ENCODE measurements at places on chromosomes 7 and 10.

GRCh38 chr7:51265066-51265907, 51.3 kb downstream of the COBL start:
- DNase-seq = no peak

DNA sequence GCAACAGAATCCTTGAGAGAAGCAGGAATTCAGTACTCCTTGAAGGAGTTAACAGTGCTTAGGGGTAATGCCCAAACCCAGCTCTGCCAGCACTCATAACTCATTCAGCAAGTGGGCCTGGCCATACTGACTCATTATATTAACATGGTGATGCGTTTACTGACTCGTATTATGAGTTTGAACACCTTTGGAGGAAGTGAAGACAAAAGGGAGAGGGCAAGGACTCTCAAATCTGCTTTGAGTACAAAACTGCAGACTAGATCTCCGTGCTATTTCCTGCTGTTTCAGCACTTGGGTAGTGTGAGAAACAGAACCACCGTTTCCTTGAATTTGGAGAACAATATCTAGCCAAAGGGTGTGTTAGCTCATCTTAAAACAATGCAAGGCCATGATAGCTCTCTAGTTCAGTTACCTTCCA, 30.8 kb downstream of the SLC16A9 start:
- no peak for DNase-seq

GRCh38 chr10:114100848-114101741, 57.4 kb downstream of the ADRB1 start:
- peak; percentile 49 for DNase-seq

DNA sequence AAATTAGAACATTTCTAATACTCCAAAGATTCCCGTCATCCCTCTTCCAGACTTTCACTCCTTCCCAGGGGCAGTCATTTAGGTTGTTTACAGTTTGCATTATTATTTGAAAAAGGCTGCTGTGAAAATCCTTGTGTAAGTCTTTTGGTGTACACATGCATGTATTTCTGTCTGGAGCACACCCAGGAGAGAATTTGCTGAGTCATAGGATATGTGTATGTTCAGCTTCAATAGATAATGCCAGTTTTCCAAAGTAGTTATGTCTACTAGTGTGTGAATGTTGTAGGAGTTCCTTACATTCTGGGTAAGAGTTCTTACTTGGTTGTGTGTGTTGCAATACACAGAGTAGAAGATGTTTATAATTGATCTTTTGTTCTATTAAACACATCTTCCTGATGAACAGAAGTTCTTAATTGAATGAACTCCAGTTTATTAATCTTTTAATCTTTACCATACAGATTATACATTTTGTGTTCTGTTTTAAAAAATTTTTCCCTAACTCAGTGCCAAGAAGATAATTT, 25.3 kb downstream of the CROT start:
- no peak for DNase-seq

DNA sequence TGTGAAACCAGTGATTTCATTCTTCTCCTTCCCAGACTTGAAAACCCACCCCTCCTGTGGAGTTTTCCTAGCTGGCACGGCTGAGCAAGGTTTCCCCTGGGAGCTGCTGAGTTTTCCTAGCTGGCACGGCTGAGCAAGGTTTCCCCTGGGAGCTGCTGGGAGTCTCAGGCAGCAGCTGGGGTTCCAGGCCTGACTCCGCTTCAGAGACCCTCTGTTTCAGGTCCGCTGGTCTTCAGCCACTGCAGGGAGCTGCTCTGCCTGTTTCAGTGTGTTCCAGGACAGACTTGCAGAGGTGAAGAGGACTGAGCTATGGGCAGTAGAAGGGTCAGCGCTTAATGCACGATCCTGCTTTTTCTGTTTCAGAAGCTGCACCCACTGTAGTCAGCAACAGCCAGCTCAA, 104.9 kb downstream of the XRCC2 start:
- no peak for DNase-seq

- DNase-seq = no peak
Observed at GRCh38 chr10:104487794-104488438, 134.3 kb downstream of the CFAP58 start.

- no peak for DNase-seq
Observed at GRCh38 chr7:149720372-149721083, 52.9 kb downstream of the ZNF467 start.

DNA sequence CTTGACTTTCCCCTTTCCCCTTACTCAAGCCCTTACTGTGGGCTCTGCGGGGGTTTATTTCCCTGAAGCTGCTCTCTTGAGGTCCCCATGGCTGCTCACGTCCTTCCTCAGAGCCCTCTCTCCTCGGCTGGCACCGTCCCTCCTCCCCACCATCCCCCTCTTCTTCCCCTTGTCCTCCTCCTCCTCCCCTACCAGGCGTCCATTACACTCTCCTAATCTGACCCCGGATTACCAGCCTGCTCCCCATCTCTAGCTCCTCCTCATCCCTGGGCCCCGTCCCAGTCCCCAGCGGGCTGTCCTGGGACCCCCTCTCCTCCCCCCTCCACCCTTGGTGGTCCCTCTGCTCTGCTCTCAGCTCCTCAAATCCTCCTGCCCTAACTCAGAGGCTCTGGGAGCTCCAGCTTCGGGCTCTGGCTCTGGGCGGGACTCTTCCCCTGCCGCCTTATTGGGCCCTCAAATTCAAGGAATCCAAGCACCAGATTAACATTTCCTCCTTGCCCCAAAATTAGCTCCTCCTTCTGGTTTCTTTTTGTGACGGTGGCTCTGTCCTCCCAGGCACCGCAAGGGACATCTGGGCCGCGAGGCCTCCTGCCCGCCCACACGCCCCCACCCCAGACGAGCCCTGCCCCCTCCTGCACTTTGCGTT, 48.5 kb upstream of the LEP start:
- no peak for DNase-seq

DNA sequence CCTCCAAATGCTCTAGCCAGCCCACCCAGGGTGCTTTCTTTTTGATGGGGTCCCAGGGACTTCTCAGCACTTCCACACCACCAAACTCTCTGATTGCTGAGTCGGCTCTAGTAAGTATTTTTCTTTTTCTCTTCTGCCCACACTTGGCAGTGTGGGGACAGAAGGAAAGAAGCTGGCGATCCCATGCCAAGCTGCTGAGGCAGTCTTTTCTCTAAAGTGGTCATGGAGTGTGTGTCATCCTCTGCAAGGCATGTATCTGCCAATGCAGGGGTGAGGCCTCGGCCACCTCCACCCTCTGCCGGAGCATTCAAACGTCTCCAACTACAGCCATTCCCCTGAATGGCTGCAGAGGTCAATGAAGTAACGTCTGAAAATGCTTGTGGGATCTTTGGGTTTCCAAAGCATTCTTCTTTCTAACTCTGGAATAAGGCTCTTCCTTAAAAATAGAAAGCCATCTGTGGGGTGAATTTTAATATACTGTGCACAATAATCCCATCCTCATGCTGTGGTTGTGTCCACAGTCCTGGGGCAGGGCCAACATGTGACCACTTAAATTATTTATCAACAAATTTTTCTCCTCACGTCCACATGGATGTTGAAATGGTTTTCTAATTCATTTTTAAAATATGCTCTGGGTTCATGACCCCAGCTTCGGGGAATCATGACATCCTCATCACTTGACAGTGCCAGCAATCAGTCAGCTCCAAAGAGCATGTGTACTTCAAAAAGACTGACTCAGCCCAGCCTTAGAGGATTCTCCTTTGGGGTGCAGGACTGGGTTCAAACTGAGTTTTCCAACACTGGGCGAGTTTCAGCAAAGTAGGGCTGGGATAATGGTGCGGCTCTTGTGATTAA, 171.3 kb upstream of the ITGB1 start:
- no peak for DNase-seq

DNA sequence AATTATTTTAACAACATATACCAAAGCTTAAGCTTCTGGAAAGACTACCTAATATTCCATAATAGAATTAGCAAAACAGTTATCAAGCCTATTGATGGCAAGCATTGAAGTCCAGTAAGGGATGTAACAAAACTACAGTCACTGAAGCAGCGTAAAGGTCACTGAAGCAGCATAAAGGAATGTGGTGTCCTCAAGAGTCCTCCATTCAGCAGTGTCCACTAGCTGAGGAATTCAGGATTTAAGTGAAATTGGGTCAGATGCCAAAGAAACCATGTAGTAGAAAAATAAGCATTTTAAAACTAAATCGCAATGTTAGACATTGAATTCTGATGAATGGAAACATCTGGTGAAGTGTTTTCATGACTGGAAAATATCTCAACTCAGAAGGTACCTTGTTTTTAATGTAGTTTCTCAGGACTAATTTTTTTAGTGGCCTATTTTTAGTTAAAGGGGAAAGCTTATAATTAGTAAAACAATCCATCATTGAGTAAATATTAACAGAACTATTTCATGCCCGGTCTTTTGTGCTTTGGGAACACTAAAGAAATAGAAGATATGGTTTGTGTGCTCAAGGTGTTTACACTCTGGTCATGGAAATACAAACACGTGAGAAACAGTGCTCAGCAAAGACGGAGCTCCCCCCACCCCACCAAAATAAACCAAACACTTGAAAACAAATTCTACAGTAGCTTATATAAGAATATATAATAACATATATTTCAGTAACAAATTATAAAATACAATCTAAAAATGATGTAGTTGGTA, 121.4 kb downstream of the CDK14 start:
- no peak for DNase-seq

DNA sequence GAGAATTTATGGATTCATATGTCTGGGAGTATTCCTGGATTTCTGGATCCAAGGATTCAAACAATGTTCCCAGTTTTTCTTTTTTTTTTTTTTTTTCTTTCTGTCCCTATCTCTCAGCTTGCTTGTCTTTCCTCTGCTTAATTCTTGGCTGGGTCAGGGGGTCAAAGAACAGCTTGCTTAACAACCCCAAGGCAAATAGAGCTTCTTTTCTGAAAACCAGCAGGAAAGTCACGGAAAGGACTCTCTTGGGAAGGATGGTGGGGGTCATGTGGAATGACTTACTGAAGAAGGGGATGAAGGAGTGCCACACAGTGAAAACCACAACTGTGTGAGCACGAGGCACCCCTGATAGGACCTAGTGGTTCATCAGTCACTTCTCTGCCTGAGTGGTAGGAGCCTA, 36.1 kb downstream of the GRK5 start:
- no peak for DNase-seq

GRCh38 chr10:79237454-79238157, 109.7 kb upstream of the PPIF start:
- no peak for DNase-seq

DNA sequence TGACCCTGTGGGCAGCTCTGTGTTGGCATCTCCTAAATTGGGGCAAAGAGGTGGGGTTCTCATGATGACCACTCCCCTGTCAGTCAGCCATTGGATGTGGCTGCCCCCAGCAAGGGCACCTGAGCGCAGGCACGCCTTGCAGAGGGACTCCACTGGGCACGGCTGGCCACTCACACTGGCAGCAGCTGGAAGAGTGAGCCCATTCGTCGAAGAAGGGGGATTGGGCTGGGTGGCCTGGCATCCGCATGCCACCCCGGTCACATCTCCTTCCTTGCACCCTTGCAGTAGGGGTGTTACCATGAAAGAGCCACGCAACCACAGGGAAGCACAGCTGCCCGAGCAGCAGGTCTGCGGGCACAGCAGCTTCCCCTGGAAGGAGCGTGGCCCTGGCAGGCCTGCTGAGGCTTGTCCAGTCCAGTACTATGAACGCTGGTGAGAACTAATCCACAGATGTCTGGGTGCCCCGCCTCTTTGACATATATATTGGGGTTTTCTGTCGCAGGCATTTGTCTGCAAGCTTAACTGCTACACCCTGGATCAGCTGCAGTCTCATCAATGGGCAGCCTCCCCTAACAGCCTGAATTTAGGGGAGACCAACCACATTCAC, 25.7 kb upstream of the GRB10 start:
- no peak for DNase-seq

GRCh38 chr7:91033574-91033973, 230.7 kb upstream of the FZD1 start:
- no peak for DNase-seq

DNA sequence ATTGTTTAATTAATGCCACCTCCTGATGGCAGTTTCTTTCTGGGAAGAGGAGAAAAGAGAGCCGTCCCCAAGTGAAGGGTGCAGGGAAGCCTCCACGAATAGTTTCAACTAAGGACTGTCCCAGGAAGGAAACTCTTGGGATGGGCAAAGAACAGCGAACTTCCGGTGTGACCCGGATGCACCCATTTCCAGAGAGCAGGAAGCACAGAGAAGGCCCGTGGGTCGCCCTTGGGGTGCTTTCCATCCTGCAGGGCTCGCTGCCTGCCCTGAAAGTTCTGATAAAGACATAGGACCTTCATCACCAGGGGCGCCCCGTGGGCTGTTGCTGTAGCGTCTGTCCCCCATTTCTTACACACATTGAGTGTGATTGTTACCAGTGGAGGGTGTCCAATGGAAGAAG, 27.0 kb downstream of the GTF2I start:
- no peak for DNase-seq

GRCh38 chr7:158740013-158740656, 35.5 kb upstream of the NCAPG2 start:
- DNase-seq = peak; percentile 43

DNA sequence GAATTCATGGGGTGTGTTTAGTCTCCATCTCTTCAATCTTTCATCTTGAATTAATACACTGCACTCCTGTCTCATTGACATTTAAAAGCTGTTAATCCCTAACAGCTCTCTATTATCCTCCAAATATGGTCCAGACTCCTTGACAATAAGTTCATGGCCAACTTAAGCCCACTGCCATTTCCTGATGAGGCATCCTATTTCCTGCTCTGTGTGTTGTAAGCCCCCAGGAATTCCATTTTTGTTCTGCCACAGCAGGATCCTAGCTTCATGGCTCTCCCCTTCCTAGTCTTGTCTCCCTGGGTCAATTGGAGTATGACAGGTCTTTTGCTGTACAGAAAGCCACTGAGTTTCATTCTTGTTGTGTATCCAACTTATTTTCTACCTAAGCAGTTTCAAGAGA, 218.8 kb downstream of the OTUD1 start:
- DNase-seq = no peak

- no peak for DNase-seq
Observed at GRCh38 chr7:55523366-55523765, 48.9 kb downstream of the VOPP1 start.

DNA sequence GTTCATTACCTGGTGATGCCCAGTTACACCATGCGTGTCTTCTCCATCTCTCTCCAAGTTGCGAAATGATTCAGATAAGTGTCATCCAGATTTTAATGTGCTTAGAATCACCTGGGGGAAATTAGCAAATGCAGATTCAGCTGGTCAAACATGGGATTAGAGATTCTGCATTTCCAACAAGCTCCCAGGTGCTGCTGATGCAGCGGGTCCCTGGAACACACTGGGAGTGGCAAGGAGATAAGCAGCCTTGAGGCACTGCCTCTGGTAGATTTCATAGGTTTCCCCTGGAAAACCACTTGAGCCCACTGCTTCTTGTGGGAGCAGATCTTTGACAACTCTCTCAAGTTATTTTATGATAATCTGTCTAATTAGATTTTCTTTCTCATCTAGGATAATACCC, 196.0 kb upstream of the C7orf33 start:
- no peak for DNase-seq
